ENCODE measurements at places on chromosomes 2 and 18.
A peak's percentile ranks its signal among the peaks of the same experiment; 100 is the strongest.

- no peak for DNase-seq
These were observed 224.8 kb upstream of the ID2 start for GRCh38 chr2:8457092-8457481.

GRCh38 chr2:199524689-199525574 lies 67.2 kb upstream of the SATB2 start:
- no peak for DNase-seq

DNA sequence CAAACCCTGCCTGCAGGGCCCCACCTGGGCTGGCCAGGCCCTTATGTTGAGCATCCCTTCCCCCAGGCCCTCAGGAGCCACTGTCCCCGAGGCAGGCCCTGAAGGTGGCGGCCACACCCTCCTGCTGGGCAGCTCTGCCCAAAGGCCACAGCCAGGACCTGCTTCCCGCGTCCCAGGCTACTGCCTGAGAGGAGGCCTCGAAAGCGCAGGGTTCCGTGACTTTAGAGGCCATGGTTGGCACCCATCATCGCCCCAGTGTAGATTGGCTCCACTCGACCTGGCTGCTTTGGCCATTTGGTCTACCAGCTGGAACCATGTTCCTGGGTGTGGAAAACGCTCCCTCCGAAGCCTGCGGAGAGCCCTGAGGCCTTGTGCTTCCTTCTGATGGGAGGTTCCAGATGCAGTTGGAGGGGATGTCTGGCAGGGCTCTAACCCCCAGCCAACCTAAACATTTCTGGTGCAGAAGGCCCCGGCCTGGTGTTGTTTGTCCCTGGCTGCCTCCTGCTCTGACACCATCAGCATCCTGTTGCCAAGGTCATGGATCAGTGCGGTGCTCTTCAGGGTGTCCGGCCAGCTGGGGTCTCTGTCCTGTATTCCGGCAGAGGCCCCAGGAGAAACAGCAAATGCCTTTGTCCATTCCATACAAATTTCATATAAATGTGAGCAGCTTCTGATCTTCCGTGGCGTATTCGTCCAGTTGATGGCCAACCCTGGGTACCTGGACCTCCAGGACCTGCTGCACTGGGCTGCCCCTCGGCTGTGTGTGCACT lies 14.7 kb downstream of the CAPN10 start:
- no peak for DNase-seq

DNA sequence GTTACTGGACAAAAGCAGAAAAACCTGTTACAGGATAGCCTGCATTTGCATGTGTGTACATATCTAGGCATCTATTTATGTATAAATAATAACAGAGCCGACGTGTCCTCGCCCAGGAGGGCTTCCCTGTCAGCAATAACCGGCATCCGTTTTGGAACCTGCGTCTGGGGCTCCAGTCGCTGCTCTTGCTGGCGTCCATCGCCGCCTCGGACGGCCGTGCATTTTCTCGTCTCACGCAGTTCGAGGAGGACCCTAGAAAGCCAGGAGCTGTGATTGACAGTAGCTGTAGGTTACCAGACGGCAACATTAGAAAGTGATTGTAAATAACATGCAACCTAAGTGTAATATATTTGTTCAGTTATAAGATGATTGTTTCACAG lies 132.6 kb downstream of the NFATC1 start:
- no peak for DNase-seq

DNA sequence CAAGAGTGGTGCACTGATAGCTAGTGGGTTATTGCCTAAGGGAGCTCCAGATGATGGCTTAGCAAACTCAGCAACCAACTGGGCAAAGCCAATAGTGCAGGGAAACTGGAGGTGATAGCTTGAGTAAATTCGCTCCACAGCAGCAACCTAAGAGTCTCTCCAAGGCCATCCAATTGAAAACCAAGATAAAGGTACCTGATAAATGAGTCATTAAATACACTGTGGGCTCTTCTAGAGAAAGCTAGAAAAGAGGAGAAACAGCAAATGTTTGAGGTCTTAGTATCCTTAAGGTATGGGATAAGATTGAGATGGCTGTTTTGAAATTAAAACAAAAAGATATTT lies 197.8 kb upstream of the ERBB4 start:
- no peak for DNase-seq

- DNase-seq = no peak
These were observed 15.1 kb upstream of the LIPG start for GRCh38 chr18:49546719-49547273.

DNA sequence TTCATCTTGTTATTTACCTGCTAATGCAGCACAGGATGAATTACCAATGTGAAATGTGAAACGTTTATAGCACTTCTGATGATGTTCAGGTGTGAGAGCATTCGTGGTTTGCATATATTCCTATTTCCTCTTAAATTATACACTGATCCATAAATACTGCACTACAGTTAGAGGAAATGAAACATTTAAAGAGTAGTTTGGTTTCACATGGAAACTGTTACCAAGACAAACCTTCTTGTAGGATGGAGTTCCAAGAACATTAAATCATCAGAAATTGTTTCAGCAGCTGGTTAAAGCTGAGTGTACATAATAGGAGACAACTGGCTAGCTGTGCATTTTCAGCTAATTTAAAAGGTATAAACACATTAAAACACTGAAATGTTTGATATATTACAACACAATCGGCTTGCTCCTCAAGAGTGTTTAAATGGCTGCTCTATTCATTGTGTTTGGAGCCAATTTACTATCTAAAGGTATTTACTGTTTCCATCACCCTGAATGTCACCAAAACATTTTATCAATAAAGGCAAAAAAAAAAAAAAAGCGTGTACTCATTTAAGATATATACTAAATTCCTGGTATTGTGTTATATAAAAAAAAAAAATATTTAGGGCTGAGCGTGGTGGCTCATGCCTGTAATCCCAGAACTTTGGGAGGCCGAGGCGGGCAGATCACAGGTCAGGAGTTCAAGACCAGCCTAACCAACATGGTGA lies 100.6 kb downstream of the DYM start:
- peak; percentile 87 for DNase-seq

DNA sequence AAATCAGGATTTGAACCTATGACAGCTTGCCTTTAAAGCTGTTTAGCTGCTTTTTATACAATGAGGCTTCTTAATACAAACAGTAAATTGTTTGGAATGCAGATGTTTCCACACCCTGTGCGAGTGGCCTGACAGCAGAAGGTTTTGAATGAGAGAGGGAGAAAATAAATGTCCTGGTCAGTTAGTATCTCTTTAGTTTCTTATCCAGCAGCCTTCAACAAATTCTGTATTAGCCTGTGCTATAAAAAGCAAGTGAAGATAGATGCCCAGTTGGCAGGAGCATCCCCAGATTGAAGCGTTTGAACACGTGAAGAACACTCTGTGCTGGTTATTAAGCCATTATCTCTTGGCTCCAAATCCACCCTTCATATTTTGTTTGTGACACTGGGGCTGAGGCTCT lies 70.6 kb downstream of the CERS6 start:
- peak; percentile 57 for DNase-seq

DNA sequence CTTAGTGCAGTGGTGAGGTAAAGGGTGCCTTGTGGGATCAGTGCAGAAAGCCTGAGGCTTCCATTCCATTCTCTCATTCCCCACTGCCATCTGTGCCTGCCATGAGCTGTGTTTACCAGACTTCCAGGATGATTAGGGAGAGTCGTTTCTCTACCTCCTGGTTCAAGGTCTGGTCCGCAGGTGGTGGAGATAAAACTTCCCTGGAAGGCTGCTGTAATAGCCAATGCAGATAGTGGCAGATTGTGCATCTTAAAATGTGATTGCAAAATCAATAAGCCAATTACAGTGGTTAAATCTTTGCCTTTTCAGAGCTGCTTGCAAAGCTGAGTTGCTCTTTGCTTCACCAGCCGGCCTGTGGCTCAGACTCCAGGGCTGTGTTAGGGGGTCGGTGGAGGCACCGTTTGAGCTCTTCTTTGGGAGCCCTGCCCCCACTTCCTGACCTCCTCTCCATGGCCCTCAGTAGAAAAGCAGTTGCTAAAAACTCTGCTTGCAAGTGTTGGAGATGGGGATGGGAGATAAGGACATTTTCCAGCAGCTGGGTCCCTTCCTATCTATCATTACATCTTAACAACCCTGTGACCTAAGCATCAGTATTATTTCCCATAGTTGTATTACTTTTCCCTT lies 95.2 kb upstream of the HS6ST1 start:
- DNase-seq = no peak

- peak; percentile 55 for DNase-seq
These were observed 9.2 kb downstream of the LGALSL start for GRCh38 chr2:64462940-64463700.

DNA sequence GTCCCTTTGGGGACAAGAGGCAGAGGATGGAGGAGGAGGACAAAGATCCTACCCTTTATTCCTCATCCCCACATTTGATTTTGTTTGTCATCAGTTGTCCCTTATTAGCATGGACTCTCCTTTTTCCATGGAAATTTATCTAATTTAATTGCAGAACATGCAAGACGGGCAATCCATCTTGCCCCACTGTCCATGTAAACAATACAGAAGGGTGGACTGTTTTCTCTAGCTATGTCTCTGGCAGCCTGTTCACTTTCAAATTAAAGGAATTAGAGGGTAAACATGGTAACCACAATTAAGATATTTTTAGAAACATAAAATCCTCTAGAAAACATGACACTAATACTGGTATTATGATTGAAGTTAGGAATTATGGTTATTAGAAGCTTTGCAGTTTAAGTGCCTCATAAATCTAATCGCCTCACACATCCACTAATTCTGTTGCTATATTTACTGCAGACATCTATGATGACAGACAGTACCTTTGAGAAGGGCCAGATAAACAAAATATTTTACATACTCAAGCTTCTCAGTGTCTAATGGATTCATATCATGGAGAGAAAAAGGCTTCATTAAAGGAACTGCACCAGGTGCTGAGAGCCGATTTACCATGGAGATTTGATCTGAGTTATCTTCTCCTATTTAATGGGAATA lies 215.5 kb downstream of the LNPK start:
- no peak for DNase-seq

Measured in AG10803 (cell line).